Activated T-helper 1 cell treated with anti-CD3 and anti-CD28 coated beads, Interleukin-2, amount 50 U/mL, for 16 hours (primary cell): ENCODE measurements at places on chromosomes 7 and 10.

GRCh38 chr10:84590327-84591193, 262.2 kb downstream of the CCSER2 start:
- DNase-seq = no peak

- DNase-seq = no peak
Observed at GRCh38 chr7:100465702-100466311, 1.7 kb upstream of the SPACDR start.

DNA sequence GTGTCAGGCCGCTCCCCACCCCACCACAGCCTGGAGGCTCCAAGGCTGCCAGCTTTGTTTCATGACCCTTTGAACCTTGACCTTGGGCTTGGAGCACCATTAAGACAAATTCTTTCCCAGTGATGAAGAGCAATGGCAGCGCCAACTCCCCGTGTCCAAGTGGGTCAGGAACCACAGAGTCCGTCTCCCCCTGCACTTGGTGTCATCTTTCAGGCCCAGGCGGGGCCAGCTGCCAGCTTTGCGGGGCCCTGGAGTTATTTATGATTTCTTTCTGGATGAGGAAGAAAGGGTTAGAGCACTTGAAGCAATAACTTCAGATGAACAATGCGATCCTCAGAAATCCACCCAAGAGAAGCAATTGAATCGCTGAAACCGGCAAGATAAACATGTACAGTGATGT, 110.8 kb downstream of the MYL10 start:
- DNase-seq = no peak

DNA sequence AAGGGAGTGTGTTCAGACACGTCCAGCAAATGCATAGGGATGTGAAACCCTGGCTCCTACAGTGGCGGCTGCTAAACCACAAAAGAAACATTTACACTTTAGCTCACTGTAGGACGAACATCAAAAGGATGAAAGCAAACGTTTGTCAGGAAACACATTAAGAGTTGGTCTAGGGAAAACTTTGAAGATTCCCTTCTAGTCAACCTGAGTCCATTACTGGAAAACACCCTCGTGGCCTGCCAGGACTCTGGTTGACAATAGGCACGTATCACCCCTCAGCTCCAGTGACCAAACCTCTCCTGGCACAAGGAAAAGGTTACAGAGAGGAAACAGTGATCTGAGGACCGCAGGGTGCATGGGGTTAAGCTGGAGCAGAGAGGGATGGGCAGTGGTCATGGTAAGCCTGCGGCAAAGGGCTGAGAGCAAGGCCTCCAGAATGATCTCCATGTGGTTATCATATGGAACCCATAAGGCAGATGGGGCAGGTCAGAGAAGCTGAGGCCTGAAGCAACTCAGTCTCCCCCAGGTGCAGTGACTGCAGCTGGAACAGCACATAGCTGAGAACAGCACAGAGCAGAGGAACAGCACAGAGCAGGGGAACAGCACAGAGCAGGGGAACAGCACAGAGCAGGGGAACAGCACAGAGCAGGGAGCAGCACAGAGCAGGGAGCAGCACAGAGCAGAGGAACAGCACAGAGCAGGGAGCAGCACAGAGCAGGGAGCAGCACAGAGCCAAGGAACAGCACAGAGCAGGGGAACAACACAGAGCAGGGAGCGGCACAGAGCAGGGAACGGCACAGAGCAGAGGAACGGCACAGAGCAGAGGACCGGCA, 49.9 kb downstream of the CHST15 start:
- DNase-seq = no peak

DNA sequence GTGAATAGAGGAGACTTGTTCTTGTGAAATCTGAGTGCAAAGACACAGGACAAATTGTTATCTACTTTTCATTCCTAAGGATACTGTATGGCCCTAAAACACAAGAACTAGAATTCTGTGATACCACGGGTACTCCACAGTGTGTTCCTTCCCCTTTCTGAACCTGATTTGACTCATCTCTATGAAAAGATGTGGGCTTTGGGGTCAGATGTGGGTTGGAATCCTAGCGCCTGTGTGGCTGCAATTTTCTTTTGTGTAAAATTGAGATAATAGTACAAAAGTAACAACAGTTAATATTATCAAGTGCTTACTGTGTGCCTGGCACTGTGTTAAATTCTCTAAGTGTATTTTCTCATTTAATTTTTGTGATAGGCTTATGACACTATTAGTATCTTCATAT, 8.1 kb downstream of the SRGN start:
- no peak for DNase-seq

- no peak for DNase-seq
Observed at GRCh38 chr10:43778571-43778970, 129.9 kb upstream of the ZNF32 start.

- DNase-seq = peak; percentile 32
Observed at GRCh38 chr10:62433181-62433692, 59.1 kb downstream of the ZNF365 start.

GRCh38 chr7:129143724-129144094, 798 bp upstream of the TSPAN33 start:
- no peak for DNase-seq

GRCh38 chr7:138948403-138948802, 32.8 kb downstream of the KIAA1549 start:
- DNase-seq = no peak

GRCh38 chr7:141072548-141073172, 1.2 kb upstream of the TMEM178B start:
- DNase-seq = no peak

- no peak for DNase-seq
Observed at GRCh38 chr7:157193274-157193673, 54.5 kb downstream of the UBE3C start.

DNA sequence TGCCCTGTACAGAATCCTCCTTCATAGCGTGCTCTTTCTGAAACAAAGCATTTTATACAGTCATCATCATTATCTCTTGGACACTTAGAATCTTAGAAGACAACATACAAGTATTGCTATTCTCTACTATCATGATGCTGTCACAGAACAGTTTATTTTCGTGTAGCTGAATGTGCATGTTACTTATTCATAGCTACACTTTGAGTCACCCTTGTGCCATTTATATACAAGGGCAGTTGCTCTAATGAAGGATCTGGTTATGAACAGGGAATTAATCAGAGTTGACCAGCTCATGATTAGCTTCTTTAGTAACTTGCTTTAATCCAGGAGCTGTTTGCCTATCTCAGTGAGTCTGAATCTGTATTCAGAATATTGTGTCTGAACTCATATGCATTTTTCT, 11.2 kb downstream of the CASP2 start:
- no peak for DNase-seq

- no peak for DNase-seq
Observed at GRCh38 chr10:1174022-1174421, 117.8 kb downstream of the WDR37 start.

GRCh38 chr10:17607603-17608332, 9.4 kb downstream of the HACD1 start:
- no peak for DNase-seq

GRCh38 chr10:53598914-53599313, 826.3 kb upstream of the MBL2 start:
- no peak for DNase-seq

GRCh38 chr7:106369816-106370215, 85.0 kb upstream of the NAMPT start:
- DNase-seq = no peak

GRCh38 chr10:127417686-127418401, 131.3 kb upstream of the NPS start:
- no peak for DNase-seq

DNA sequence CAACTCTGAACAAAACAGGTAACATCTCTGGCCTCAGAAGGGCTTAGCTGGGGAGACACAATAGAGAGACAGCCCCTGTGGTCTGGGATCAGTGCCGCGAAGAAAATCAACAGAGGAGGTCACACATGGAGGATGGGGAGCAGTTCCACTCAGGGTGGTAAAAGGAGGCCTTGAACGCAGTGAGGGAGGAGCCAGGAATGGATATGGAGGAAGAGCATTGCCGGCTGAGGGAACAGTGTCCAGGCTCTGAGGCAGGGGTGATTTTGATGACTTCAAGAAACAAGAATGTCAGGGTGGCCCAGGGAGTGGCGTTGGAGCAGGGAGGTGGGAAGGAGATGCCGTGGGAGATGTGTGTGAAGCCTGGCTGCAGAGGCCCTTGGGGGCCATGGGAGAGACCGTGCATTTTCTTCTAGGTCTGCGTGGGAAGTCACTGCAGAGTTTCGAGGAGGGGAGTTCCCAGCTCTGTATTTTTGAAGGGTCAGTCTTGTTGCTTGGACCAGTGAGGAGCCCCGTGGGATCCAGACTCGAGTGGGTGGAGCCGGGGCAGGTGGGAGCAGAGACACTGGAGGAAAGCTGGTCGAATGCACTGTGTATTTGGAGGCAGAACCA, 35.7 kb upstream of the SH2D4B start:
- DNase-seq = no peak

DNA sequence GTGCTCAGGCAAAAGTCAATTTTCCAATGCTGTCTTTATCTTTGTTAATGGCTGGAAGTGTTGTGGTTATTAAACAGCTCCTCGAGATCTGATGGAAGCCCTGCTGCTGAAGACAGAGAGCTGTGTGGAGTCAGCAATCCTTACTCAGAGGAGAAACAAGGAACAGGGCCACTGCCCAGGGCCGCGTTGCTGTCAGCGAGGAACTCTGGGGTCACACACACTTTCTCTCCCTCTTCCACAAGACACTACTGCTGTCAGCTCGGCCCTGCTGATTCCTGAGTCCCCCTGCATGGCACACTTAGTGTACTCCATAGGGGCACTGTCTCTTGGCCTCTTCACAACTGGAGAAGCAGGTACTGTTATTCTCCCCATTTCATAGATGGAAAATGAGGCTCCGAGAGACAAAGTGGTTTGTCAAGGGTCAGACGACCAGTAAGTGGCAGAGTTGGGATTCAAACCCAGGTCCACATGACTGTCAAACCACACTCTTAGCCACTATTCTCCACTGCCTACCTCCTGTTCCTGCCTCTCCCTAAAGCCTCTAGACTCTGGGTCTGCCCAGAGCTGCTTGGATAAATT, 29.3 kb upstream of the PDCD4 start:
- no peak for DNase-seq

GRCh38 chr10:63929831-63930467, 408.7 kb downstream of the REEP3 start:
- no peak for DNase-seq

GRCh38 chr7:131106681-131107336, 220.9 kb upstream of the MKLN1 start:
- no peak for DNase-seq

GRCh38 chr10:19848226-19848985, 32.2 kb downstream of the PLXDC2 start:
- no peak for DNase-seq

- DNase-seq = no peak
Observed at GRCh38 chr10:79258894-79259293, 88.4 kb upstream of the PPIF start.

GRCh38 chr10:46020344-46020657, 10.1 kb downstream of the NCOA4 start:
- no peak for DNase-seq

- DNase-seq = no peak
Observed at GRCh38 chr10:74640134-74640921, 186.1 kb upstream of the KAT6B start.

GRCh38 chr10:33214174-33214573, 120.3 kb downstream of the NRP1 start:
- no peak for DNase-seq

- no peak for DNase-seq
Observed at GRCh38 chr10:126903656-126904360, 1.4 kb upstream of the DOCK1 start.

DNA sequence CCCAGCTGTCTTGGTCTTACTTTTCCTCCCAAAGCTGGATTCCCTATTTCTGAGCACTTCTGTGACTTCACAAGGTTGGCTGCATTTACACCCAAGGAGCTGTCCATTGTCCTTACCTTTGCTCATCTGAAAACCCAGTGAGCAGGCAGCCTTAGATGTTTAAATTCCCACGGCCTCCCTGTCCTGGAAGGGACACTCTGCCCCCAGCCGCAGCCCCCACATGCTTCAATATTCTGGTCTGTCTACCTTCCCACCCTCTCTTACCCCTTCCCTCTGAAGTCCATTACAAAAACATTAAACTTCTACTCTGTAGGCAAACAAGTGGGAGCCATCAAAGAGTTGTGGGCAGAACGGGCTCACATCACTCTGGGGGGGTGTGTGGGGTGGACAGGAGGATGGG, 73.8 kb upstream of the EFCAB10 start:
- DNase-seq = no peak
